ENCODE measurements at places on chromosomes 2 and 18.

- DNase-seq: no peak
Measured at GRCh38 chr18:78901923-78902794, 77.5 kb upstream of the SALL3 start.

- no peak for DNase-seq
Measured at GRCh38 chr2:219570194-219570923, 980 bp downstream of the OBSL1 start.

- no peak for DNase-seq
Measured at GRCh38 chr2:128284841-128285240, 33.8 kb downstream of the HS6ST1 start.

- no peak for DNase-seq
Measured at GRCh38 chr2:40043191-40043590, 264.1 kb upstream of the THUMPD2 start.

- DNase-seq: no peak
Measured at GRCh38 chr2:9294764-9295163, 88.2 kb downstream of the ASAP2 start.

- no peak for DNase-seq
Measured at GRCh38 chr2:45643543-45644542, 7.6 kb upstream of the PRKCE start.

- DNase-seq: no peak
Measured at GRCh38 chr2:157839822-157840221, 36.3 kb downstream of the ACVR1 start.

- DNase-seq: no peak
Measured at GRCh38 chr2:236621786-236622185, 52.2 kb downstream of the ACKR3 start.

- no peak for DNase-seq
Measured at GRCh38 chr18:9334973-9335696, 562 bp downstream of the TWSG1 start.

- DNase-seq: no peak
Measured at GRCh38 chr18:54957296-54957832, 1.9 kb downstream of the CCDC68 start.

DNA sequence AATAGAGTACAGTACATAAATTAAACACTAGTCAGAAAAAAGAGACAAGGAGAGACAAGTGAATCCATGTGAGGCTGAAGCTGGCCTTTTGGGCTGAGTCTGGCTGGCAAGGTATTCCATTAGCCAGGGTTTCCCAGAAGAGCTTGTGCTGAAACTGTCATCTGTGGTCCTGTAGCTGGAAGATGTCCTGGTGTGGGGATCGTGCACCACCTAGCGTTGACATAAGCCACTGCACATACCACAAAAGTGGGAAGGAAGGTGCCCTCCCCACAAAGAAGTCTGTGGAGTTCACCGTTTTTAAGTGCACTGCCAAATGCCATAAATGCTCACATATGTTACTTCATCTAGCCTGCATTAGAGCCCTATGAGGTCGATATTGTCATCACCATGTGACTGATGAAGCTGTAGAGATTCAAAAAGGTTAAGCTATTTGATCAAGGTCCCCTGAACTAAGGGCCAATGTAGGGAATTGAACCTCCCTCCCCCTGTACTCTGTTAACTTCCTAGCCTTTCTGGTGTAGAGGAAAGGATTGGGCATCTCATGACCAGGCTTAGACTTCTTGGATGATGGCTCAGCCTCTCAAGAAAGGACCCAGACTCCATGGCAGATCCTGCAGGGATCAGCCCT is 31.9 kb upstream of the GALNT14 start:
- DNase-seq: peak; percentile 47

GRCh38 chr2:214482728-214483127 is 71.9 kb downstream of the VWC2L start:
- no peak for DNase-seq

GRCh38 chr18:57035590-57035989 is 111.3 kb upstream of the BOD1L2 start:
- no peak for DNase-seq

GRCh38 chr2:134248913-134249312 is 5.0 kb upstream of the MGAT5 start:
- DNase-seq: no peak

DNA sequence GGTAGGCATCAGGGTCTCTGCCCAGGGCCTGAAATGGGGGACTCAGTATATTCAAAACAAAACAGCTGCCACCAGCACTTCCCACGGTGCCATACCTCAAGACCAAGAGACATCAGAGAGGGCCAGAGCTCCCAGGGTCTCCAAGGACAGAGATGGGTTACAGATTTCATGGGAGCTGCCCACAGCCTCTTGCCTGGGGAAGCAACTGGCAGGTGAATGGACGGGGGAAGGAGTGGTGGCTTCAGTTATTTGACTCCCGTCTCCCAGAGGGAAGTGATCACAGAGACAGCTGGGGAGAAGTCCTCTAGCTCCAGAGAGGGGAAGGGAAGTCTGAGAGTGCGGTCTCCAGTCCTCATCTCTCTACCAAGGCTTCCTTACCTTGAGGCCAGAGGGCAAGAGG is 15.8 kb upstream of the SFXN5 start:
- DNase-seq: no peak

DNA sequence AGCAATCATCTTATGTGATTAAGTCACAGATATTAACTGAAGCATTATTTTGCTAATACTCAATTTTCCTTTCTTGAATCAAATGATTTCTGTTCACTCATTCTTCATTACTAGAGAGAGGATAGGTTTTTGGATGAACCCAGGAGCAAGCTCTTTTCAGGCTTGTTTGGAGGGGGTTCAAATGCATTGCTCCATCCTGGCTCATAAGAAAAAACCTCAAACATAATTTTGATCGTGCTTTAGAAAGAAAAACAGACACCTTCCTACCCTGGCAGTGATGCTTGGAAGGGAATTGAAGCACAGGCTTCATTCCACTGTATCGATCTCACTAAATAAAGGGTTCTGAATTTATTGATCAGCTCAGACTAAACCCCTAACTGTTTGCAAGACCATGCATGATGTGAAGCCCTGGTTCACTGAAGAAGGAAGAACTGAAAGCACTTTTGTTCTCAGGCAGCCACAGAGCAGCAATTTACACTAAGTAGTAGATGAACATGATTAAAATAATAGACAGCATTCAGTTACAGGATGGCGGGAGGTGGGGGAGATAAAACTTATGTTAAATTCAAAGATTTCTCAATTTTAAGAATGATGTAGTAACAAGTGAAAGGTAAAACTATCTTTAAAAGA is 53.4 kb downstream of the CDH2 start:
- no peak for DNase-seq

DNA sequence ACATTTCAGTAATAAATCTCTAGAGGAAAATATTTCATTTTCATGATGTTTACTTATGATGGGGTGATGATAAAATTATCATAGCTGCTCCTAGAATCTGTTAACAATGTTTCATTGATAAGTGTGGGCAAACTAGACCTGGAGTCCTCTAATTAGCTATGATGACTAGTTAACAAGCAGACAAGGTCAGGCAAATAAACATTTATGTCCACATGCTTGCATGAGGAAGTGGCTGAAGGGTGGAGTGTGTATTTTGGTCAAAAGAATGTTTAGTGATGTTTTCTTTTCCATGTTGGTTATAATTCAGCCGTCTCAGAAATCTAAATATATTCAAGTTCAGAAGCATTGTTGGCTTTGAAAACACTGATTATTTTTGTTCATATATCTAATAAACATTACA is 99.9 kb upstream of the FN1 start:
- no peak for DNase-seq

DNA sequence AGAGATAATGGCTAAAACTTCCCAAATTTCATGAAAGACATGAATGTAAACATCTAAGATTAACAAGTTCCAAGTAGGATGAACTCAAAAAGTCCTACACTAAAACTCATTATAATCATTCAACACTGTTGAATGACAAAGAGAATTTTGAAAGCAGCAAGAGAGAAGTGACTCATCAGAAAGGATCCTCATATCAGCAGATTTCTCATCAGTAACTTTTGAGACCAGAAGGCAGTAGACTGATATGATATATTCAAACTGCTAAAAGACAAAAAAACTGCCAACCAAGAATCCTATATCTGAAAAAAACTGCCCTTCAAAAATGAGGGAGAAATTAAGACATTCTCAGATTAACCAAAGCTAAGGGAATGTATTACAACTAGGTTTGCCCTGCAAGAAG is 130.6 kb upstream of the OTX1 start:
- DNase-seq: no peak
